GM12892 (cell line): ENCODE measurements at places on chromosomes 5 and 9.

DNA sequence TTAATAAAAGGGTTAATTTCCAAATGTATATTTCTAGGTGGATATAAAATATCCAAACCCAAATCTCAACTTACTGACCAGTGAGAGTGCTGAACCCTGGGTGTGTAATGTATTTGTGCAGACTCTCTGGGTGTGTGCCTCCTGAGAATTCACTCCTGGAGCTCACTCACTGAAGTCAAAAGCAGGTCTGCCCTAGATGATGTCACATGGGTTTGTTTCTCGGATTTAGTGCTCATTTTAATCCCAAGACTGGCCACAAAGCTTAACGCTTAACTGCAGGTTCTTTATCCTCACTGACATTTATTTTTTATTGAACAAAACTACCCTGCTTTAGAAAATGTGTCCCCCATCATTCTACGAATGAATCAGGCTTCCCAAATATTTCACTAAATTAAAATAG is 179.4 kb downstream of the PPP2R2B start:
- no peak for DNase-seq

GRCh38 chr5:155728146-155728856 is 598.7 kb upstream of the SGCD start:
- DNase-seq = no peak

GRCh38 chr5:60349891-60350415 is 350.0 kb downstream of the DEPDC1B start:
- DNase-seq = no peak

DNA sequence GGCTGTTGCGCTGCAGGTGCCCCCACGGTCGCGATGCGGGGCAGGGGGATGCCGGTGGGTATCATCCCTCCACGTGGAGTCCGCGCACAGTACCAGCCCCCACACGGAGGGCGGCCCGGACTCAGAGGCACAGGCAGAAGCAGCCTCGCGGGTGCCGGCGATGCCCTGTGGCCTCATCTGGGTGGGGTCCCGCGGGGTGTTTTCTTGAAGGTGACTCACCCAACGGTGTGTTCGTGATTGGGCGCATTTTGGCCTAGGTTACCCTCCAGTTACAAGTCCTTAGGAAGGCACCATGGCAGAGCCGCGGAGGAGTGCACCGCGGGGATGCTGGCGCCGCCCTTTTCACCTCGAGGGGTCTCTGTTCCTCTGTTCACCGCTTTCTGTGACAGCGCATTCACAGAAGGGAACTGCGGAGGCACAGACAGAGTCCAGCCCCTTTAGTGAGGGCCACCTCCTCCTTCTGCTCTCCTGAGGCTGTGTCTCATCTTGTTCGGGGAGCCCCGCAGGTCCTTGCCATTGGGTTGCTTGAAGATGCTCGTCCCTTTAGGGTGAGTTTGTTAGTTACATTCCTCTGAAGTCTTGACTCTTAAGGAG is 21.6 kb upstream of the EXOC3 start:
- no peak for DNase-seq

DNA sequence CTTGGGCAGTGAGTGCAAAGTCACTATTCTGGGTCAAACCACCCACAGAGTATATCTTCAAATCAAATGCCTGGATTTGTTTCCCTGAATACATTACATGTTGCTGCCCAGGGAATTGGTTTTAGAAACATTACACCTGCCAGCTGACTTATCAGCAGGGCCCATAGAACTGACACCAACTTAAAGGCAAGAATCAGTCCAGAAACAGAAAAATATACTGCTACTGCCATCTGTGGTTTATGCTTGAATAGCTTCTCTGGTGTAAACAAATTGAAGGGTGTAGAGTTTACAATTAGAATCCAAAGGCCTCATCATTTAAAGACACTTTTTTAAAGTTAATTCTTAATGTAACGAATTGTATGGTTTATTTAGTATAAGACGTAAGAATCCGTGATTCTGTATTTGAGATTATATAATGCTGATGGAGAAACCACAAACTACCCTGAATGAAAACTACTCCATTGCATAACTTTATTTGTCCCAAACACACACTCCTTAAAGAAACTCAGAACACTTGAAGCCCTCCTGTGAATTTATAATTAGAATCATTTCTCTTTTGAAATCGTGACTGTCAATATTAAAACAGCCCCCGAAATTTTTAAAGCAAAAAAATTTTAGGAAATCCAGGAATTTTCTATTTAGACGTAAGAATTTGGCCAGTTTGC is 6.2 kb downstream of the NR6A1 start:
- DNase-seq = no peak

DNA sequence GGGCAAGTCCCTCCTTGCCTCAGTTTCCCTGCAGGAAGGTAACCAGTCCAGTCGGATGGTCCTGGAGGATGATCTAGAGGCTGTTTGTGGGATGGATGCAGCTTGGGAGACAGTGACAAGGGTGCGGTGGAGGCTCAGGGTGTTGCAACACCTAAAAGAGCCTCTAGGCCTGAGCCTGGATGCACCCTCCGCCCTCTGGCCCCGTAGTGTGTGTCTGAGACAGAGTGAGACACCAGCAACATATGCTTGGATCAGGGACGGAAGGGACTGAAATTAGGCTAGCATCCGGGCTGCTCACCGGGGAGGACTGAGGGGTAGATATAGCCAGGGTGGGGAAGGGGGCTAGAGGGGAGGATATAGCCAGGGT is 1.1 kb downstream of the CRAT start:
- DNase-seq = no peak

DNA sequence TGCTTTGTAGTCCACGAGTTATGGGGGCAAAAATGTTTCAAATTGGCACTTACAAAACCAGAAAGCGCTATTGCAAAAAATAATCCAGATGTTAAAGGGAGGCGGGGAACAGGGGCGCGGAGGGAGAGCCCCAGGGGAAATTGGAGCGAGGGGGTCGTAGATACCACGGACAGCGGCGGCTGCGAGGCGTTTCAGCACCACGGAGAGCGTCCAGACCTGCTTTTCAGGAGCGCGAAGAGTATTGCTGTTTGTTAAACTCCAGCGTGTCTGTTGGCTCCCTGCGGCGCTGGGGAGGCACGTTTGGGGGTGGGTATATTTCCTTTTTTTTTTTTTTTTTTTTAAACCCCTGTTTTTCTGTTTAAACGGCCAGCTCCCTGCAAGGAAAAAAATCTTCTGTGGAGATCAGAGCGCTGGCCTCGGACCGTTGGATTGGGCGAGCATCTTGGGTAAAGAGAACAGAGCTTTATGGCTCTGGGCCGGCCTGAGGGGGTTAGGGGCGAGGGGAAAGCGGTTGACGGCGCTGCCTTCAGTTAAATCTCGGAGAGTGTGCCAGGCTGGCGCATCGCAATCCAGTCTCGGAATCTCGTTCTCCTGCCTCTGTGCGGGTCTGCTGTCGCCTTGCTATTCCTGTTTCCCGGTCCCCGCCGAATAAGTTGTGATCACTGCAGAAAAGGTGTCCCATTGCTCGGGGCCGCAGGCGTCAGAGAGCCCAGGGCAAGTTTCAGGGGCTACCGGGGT is at the start of gene GLRA1:
Gene GLRA1, minus strand, starts transcription at position 288 of the 738 bp plus-strand sequence. CDS start 302 bp downstream, outside the sequence.
- peak; percentile 23 for DNase-seq

DNA sequence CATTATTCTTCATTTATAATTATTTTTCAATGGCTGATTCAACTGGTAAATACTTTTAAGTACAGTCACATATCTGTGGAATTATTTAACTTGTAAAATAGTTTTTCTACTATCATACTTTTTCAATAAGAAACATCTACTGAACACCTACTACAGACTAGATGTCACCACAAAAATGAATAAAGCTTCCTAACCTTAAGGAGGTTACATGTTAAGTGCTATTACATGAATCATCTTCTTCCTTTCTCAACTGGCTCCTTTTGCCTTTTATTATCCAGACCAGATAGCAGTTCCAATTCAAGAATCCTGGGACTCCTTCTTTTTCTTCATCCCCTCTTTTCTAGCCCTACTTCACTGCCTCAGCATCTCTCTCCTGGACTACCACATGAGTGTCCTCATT is 4.7 kb downstream of the PGGT1B start:
- no peak for DNase-seq

DNA sequence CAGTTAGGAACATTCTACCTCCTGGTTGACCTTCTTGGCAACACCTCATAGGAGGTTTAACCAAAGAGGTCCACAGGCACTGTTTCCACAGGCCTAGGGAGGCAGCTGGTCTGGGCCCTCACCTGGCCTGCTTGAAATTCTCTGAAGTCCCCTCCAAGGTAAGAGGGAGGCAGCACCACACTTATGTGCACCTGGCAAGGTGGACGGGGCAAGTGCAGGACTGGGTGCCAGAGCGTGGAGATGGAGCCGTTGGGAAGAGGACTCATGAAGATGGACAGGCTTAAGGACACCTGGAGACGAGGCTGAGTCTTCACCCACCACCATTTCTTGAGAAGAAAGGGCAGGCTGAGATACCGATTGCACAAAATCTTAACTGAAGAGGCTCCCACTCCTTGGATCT is 6.6 kb upstream of the BARHL1 start:
- DNase-seq = no peak

- DNase-seq = no peak
Observed at GRCh38 chr5:142222225-142222865, 102.5 kb downstream of the SPRY4 start.

- no peak for DNase-seq
Observed at GRCh38 chr9:91755761-91756509, 194.1 kb downstream of the ROR2 start.

GRCh38 chr5:143154510-143155370 is 248.7 kb downstream of the NR3C1 start:
- DNase-seq = no peak
